Stimulated activated CD4-positive, alpha-beta T cell treated with anti-CD3 and anti-CD28 coated beads, Interleukin-1b, Interleukin-23, amount 100 ng/mL, for 4 hours (primary cell): ENCODE measurements at places on chromosomes 7 and 10.

DNA sequence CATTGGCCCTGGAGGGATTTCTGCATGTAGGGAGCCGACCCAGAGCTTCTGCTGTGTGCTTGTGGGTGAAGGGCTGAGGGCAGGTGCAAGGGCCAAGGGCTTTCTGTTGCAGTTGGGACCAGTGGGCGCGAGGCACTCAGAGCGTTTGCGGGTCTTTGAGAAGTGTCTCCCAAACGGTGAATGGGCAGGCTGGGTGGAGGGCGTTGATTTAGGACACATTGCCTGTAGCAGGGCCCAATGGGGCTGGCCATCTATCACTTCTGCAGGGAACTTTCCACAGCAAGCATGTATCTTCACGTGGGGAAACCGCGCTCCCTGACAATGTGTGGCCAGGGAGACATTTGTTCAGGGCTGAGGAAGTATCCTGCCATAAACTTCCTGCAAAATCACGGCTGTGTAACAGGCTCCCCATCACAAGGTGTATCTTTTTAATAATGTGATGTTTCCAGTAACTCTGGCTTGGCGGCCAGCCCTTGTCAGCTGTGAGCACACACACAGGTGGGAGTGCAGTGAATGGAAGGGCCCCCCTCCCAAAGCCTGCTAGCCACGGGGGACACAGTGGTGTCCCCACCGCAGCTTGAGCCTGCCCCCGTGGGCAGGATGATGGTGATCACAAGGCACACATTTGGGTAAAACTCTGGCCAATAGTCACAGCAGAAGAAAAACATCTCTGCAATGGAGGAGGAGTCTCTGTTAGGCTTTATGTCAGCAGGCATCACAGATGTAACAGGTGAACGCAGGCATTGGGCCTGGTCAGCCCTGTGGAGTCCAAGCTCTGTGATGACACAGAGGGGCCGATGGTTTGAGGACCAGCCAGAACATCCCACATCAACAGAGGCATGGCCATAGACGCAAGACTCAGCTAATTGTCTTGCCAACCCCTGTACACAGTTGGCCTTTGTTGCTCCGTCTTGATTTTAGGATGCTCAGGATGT, 84.3 kb downstream of the GLRX3 start:
- DNase-seq = no peak

GRCh38 chr7:47461161-47461560, 120.8 kb downstream of the TNS3 start:
- DNase-seq = no peak

DNA sequence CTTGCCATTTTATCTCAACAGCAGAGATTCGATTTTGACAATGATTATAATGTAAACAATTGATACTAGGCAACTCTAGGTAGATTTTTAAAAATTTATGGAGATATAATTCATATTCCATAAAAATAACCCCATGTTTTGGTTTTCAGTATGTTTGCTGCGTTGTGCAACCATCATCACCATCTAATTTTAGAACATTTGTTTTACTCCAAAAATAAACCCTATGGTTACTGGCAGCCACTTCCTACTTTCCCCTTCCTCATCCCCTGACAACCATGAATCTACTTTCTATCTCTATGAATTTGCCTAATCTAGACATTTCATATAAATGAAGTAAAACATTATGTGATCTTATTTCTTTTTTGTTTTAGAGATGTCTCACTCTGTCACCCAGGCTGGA, 401.9 kb downstream of the THSD7A start:
- DNase-seq = no peak

DNA sequence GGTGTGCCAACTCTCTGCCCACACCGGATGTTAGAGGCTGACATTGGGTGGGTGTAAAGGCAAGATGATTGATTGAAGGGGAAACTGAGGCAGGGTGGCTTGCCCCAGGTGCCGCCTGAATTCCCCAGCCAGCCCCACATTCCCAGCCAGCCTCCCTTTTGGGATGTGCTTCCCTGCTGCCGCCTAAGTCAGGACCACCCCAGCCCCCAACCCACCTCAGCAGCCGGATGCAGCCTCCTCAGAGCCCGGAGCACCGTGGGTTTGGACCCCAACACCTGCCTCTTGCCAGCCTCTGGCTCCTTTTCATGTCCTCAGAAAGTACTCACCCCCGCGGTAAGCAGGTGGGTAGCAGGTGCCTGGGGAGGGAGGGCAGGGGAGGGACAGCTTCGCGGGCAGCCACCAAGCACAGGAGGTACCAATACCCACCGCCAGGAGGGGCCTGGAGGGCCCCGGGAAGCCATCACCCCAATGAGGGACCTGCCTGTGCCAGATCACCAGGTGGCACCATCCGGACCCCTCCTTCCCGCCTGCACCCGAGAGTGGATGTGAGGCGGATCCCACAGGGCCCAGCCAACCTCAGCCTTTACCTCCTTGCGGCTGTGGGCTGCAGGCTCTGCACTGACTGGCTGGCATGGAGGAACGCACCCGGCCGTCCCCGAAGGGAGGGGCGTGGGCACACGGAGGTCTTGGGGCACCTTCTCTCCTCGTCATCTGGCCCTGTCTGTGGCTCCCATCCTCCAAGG, 60.5 kb downstream of the PWWP2B start:
- DNase-seq = no peak

- no peak for DNase-seq
These were observed 211.4 kb upstream of the KLF14 start for GRCh38 chr7:130945411-130945811.

DNA sequence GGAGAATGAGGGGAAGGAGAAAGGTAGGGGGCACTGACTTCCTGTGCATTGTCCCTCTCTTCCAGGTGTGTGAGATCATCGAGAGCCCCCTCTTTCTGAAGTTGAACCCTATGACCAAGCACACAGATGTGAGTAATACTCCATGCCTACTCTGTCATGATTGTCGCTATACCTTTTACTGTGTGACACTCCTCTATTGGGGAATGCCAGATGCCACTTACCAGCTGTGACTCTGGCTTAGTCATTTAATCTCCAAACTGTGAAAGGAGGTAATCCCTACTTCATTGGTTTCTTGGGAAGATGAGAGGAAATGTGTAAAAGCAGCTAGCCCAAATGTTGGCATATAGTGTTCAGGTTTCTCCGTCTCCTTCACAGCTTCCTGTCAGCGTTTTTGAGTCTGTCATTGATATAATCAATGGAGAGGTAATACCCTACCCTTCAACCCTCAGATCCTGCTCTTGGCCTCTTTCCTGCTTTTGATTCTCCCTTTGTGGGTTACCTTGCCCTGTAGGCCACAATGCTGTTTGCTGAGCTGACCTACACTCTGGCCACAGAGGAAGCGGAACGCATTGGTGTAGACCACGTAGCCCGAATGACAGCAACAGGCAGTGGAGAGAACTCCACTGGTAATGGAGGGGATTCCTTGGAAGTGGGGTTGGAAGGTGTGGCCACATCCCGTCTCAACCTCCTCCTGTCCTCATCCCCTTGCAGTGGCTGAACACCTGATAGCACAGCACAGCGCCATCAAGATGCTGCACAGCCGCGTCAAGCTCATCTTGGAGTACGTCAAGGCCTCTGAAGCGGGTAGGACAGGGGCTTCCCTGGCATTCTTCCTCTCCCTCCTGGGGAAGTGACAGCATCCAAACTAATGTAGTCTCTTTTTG, 2.0 kb downstream of the COPS6 start:
- no peak for DNase-seq

DNA sequence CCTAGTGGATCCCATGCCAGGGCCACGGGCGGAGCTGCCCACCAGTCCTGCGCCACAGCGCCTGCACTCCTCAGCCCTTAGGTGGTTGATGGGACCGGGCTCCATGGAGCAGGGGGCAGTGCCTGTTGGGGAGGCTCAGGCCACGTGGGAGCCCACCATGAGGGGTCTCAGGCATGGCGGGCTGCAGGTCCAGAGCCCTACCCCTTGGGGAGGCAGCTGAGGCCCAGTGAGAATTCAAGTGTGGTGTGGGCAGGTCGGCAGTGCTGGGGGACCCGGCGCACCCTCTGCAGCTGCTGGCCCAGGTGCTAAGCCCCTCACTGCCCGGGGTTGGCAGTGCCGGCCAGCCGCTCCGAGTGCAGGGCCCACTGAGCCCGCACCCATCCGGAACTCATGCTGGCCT, 139.8 kb upstream of the LYZL2 start:
- DNase-seq = no peak

DNA sequence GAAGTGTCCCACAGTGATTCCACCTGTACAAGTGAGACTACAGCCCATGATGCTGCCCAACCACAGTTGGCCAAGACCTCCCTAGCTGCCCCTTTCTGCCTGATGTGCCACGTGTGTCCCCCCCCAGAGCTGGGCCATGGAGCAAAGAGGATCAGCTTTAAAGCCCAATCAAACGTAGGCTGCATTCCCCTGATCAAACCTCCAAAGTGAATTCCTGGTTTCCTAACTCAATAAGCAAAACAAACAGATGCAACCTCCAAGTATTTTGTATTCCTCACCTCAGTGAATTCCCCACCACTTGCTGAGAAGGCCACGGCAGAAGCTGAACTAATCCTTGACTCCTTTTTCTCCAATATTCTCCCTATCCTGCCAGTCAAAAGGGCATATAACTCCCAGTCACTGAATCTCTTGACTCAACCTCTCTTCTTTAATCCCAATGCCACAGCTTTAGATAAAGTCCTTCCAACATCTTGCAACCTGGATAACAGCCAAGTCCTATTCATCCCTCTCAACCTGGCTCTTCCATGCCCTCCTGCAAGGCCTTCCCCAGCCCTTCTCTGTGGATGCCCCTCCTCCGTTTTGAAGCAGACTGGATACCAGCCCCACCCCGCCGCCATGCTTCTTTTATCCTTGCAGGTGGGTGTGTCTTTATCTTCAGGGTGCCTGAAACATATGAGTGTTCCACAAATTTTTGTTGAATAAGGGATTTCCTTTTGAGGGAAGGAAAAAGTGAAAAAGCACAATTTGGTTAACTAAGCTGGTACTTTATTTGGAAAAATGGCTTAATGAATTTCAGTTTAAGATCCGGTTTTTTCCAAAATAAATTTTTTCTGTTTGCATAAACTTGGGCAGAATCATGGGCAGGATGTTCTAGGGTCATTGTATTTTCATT, 285.2 kb upstream of the MKLN1 start:
- DNase-seq = no peak

GRCh38 chr7:128125816-128126215, 94.6 kb upstream of the LRRC4 start:
- DNase-seq = no peak
